Upper lobe of right lung (tissue), 1 donor: ENCODE measurements at places on chromosomes 12 and 14. TPM values are rescaled to one million over a fixed set of nuclear protein-coding genes. Genes with fewer than 3 reads are reported as not detected.

The LRCOL1 gene
- 1.8 TPM for total RNA-seq

The CTSG gene
- total RNA-seq, result 9.7 TPM

The P2RX7 gene
- total RNA-seq, result 20.1 TPM

The USP5 gene
- 63.9 TPM for total RNA-seq

The A2M gene
- 2,772 TPM for total RNA-seq

The CLEC4C gene
- not detected for total RNA-seq

DNA sequence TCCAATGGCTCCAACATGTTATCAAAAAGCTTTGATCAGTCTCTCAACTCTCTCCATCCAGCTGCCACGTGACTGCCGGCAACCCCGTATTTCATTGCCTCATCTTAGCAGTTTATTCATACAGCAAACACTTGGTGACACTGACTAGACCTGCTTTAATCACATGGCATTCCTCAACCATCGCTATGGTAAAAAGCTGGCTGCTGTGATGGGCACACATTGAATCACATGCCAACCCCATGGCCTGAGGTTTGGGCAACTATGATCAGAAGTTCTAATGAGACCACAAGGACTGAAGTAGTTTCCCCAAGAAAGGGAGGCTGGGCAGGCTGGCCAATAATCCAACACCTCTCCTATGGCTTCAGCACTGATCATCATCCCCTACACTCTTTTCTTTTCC is 40.6 kb upstream of the TAS2R42 start:
- no peak overlapping the region for H3K4me3 ChIP-seq
- no peaks in the 10 kb centered on the region for H3K4me1 ChIP-seq
- no peaks in the 10 kb centered on the region for H3K36me3 ChIP-seq
- DNase-seq, result no peak

DNA sequence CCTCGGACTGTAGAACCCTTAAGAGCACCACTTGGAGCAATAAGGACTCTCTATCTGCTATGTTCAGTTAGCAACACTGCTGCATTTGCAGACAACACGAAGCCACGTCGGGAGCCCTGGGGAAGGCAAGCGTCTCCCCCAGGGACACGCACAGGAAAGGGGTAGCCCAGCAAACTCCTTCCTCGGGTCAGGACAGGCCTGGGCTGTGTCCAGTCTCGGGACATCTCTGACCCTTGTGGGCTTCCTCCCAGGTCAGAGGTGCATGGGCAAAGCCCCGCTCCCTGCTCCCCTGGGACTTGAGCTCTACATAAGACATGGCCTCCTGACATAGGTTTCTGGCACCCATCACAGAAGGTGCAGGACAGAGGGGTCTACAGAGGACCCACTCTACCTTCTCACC is 119.5 kb downstream of the PIWIL1 start:
- H3K36me3 ChIP-seq, result no peaks in the 10 kb centered on the region
- DNase-seq, result no peak
- no peak overlapping the region for H3K27ac ChIP-seq
- H3K4me3 ChIP-seq, result no peak overlapping the region
- no peaks in the 10 kb centered on the region for H3K27me3 ChIP-seq

GRCh38 chr12:127515941-127516340 is 751.0 kb upstream of the TMEM132C start:
- no peak overlapping the region for H3K27ac ChIP-seq
- no peaks in the 10 kb centered on the region for H3K27me3 ChIP-seq
- no peaks in the 10 kb centered on the region for H3K4me1 ChIP-seq
- no peak overlapping the region for H3K4me3 ChIP-seq
- H3K36me3 ChIP-seq, result no peaks in the 10 kb centered on the region

- no peak overlapping the region for H3K27ac ChIP-seq
- no peaks in the 10 kb centered on the region for H3K27me3 ChIP-seq
- no peaks in the 10 kb centered on the region for H3K36me3 ChIP-seq
- H3K4me3 ChIP-seq, result no peak overlapping the region
- H3K4me1 ChIP-seq, result no peaks in the 10 kb centered on the region
These were observed 66.0 kb upstream of the GTF2A1 start for GRCh38 chr14:81286574-81287370.

DNA sequence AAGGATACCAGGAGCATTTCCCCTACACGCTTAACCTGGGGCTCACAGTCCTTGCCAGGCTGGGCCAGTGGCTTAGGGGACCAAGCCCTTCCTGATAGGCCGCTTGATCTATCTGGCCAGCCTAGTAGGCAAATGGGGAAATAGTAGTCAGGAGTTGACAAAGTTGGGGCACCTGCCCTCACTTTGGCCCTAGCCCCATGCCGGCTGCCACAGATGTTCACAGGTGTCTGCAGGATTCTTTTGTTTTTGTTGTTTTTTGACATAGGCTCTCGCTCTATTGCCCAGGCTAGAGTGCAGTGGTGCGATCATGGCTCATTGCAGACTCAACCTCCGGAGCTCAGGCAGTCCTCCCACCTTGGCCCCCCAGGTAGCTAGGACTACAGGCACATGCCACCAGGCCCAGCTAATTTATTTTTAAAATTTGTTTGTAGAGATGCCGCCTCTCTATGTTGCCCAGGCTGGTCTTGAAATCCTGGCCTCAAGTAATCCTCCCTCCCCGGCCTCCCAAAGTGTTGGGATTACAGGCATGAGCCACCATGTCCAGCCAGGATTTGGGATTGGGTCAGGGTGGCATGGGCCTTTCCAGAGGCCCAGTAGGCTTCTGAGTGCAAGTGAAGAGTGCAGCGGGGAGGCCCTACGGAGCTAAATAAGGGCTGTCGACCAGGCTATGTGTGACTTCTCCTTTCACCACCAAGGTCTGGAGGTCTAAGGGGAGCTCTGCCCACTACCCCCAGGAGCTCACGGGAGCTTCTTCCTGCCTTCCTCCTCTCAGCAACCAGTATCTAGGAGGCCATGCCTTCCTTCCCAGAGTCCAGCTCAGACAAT is 15.5 kb upstream of the HDAC7 start:
- no peaks in the 10 kb centered on the region for H3K36me3 ChIP-seq
- H3K4me1 ChIP-seq, result peaks cover 14% of the 10 kb centered on the region
- H3K27ac ChIP-seq, result no peak overlapping the region

DNA sequence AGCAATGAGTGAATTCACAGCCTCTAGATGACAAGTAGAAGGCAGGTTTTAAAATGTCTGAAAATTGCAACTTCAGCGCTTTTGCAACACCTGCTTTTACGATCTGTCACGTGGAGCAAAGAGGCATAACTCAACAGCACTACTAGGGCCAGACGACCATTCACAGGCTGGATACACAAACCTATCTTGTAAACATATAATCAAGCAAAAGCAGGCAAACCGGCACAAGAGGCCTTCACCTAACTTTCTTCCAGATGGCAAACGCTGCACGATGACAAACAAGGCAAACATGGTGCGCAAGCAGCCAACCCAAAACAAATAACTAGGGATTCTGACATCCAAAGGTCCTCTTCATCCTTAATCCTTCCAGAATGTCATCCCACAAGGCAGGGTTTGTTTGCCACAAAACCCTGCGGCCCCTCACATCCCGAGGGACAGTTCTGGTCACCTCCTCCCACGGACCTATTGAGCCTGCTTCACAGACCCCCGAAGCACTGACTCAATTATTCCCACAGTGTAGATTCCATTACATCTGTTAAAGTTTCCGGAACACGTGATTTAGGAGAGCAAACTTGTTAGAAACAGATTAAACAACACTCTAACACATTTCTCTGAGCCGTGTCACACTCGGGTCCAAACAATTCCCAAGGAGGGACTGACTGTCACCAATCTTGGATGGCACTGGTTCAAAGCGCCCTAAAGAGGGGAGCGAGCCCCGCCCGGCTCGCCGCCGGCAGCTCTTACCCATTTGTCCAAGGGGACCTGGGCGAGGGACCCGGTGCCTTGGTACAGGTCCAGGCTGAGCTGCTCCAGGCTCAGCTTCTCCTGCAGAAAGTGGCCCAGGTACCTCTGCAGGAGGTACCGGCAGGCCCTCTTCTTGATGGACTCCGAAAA is 823 bp downstream of the ATG2B start:
- no peaks in the 10 kb centered on the region for H3K36me3 ChIP-seq
- no peak for DNase-seq
- H3K4me1 ChIP-seq, result peaks cover 26% of the 10 kb centered on the region
- H3K27me3 ChIP-seq, result no peaks in the 10 kb centered on the region

DNA sequence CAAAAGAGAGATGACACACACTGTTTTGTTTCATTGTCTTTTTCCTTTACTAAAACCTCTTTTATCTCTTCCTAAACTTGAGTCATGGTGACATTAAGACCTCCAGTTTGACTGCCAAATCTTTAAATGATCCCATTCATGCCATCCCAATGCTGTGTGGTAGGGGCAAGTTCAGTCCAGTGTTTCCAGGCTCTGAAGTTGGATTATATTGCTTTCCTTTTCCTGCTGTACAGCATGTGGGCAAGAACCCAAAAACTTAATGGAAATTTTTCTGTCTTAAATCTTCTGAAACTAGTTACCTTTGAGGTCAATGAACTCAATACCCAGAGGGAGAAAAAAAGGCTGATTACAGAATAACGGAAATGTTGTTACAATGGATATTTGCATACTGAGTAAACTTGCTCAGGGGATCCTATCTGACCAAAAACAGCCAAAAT is 187.1 kb upstream of the FAR2 start:
- H3K27me3 ChIP-seq, result no peaks in the 10 kb centered on the region
- peaks cover 6% of the 10 kb centered on the region for H3K4me1 ChIP-seq
- DNase-seq, result no peak
- H3K36me3 ChIP-seq, result no peaks in the 10 kb centered on the region

DNA sequence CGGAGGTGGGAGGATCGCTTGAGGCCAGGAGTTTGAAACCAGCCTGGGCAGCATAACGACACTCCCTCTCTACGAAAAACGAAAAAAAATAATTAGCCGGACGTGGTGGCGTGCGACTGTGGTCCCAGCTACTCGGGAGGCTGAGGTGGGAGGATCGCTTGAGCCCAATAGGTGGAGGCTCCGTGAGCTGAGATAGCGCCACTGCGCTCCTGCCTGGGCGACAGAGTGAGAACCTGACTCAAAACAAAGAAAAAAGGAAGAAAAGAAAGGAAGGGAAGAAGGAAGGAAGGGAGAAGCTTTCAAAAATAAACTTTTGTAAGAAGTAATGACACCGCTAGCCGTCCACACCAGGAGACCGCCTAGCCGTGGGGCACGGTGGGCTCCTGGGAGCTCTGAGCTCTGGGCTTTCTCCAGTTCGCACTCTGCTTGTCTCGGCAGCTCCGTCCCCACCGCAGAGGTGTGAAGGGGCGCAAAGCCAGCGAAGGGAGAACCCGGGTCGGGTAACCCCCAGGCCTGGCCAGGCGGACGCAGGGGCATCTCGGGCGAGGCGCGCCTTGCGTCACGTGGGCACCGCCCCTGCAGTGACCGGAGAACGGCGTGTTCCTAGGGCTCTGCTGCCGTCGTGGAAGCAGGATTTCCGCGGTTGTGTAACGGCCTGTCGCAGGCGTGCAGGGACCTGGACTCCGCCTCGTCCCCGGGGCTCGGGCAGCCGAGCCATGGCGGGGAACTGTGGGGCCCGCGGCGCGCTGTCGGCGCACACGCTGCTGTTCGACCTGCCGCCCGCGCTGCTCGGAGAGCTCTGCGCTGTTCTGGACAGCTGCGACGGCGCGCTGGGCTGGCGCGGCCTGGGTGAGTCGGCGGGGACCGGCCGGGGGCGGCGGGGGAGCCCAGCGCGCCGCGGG is at the start of gene IRAK3:
Gene IRAK3 (plus strand): TSS at position 631 of the 902 bp plus-strand sequence. CDS start 86 bp downstream, at position 717.
- DNase-seq, result peak; percentile 96
- H3K36me3 ChIP-seq, result no peaks in the 10 kb centered on the region
- H3K27ac ChIP-seq, result peak within 1 kb of the TSS; percentile 94
- peaks cover 30% of the 10 kb centered on the region for H3K4me1 ChIP-seq
- no peaks in the 10 kb centered on the region for H3K27me3 ChIP-seq
